ENCODE measurements at places on chromosomes 4 and X. TPM values are rescaled to one million over a fixed set of nuclear protein-coding genes. Genes with fewer than 3 reads are reported as not detected.

- DNase-seq, result no peak
These were observed 44.8 kb downstream of the MSN start for GRCh38 chrX:65712005-65712806.

- DNase-seq, result no peak
These were observed 188.4 kb downstream of the UNC5C start for GRCh38 chr4:95360256-95360903.

- DNase-seq, result no peak
These were observed 1029.5 kb downstream of the C4orf33 start for GRCh38 chr4:130125467-130125866.

DNA sequence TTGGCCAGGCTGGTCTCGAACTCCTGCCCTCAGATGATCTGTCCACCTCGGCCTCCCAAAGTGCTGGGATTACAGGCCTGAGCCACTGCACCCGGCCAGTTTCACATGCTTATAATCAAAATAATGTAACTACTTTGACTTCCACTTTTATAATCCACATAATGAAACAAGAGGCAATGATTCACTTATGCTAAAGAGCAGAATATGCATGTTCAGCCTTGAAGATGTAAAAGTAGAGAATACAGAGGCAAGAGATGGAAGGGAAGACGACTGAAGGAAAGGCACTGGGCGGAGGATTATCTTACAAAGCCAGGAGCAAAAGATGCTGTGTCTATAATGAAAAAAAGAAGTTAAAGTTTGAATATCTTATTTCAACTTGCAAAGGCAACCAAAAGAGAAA lies 13.3 kb upstream of the ZNF518B start:
- no peak for DNase-seq

GRCh38 chr4:156781852-156782251 lies 189.7 kb downstream of the PDGFC start:
- DNase-seq, result no peak

GRCh38 chrX:12142661-12143060 lies 4.4 kb downstream of the FRMPD4 start:
- DNase-seq, result no peak

- DNase-seq, result no peak
These were observed 37.5 kb downstream of the CBR4 start for GRCh38 chr4:168972596-168972995.

DNA sequence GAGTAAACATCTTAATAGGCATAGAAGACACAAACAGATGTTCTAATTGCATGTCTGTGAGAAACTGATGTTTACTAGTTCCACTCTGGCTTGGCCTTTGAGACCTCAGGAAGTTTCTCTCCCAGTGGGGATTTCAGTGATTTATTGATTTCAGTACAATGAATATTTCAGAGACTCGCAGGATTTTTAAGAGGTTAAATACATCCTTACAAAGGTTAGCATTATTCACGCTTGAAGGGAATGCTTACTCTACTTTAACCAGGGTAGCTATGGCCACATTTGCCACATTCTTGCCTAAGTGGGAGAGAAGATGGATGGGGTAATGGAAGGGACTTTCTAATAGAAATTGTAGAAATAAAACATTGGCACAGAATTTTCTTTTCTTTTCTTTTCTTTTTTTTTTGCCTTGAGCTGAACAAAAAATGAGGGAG lies 480.1 kb downstream of the SPRY1 start:
- DNase-seq, result no peak

DNA sequence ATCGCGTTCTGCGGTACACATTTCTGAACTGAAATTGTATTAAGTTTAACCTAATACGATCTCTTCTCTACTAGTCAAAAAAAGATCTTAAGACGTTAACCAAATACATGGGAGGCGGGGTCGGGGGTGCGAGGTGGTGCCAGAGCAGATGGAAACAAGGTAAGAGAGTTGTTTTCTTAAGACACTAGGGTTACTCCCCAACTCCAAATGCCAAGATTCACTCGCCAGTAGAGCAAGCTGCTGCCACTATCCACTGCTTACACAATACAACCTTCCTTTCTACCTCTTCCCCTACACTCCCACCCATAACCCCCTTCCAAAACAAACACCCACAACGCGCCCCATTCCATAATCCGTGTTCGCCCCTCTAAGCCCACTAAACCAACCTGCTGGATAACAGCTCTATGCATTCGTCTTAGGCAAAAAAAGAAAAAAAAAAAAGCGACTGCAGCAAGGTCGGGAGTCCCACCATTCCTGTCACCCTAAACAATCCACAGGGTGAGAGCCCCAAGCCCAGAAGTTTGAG lies 1.3 kb downstream of the LCORL start:
- DNase-seq, result no peak

GRCh38 chrX:38273453-38273852 lies 52.8 kb upstream of the SRPX start:
- no peak for DNase-seq

DNA sequence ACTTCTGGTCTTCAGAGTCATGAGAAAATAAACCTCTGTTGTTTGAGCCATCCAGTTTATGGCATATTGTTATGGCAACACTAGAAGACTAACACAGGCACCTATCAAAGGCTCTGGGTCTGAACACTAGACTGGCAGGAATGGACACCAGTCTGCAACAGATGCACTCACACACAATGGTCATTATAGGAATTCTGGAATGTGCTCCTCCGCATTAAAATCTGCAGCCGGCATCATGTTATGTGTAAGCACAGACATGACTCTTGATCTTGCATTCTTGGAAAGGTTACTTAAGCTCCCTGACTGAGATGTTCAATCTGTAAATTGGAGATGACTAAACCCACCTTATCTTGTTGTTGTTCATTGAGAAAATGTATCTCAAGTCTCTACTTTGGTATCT lies 112.3 kb upstream of the ZNF518B start:
- no peak for DNase-seq

GRCh38 chr4:106329041-106329618 lies 12.8 kb downstream of the AIMP1 start:
- DNase-seq, result no peak

GRCh38 chr4:53764761-53765490 lies 173.6 kb upstream of the LNX1 start:
- DNase-seq, result no peak

DNA sequence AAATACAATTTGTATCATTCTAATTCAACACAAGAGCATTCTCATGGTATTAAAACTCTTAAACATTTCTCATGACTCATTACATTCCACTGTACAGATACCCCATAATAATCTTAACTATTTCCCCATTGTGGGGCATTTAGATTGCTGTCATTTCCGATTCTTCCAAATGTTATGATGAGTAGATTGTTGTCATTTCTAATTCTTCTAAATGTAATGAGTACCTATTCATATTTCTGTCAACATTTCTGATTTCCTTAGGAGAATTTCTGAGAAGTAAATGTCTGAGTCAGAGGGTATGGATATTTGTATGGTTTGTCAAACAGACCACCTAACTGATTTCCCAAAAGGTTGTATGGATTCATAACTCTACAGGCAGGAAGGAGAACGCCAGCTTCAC lies 8.3 kb downstream of the S100G start:
- no peak for DNase-seq

DNA sequence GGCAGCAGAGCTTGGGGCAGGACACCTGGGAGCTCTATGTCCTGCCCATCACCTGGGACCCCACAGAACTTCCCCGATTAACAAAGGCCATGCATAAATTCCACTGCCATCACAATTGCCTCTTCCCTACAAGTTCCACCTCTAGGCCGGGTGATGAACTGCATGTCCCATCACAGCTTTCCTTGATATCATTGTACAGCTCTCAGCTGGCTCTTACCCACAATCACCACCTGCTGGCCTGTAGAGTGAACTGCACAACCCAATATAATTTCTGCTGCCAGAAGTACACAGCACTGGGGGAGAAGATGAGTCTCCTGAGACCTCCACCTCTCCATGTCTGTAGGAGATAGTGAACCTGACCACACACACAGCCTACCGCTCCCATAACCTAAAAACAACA lies 285.0 kb upstream of the AADAT start:
- no peak for DNase-seq

- no peak for DNase-seq
These were observed 1.4 kb upstream of the DOK7 start for GRCh38 chr4:3461515-3462291.

GRCh38 chrX:13669246-13669737 lies 16.4 kb downstream of the TCEANC start:
- DNase-seq, result no peak

DNA sequence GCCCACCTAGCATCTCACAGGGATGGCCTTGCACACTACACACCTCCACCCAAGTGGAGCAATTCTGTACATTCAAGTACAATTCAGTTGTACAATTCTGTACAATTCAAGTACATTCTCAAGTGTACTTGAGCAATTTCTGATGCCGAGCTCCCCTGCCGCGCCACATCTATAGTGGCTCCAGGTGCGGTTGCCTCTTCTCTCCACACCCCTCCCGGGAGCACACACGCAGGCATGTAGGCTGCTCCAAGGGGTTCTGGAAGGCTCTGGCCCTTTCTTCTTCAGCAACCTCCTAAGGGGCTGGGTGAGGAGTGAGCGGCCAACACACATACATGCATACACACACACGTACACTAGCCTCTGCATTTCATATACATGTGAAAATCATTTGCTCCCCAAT lies 18.9 kb upstream of the DUSP9 start:
- peak; percentile 67 for DNase-seq

DNA sequence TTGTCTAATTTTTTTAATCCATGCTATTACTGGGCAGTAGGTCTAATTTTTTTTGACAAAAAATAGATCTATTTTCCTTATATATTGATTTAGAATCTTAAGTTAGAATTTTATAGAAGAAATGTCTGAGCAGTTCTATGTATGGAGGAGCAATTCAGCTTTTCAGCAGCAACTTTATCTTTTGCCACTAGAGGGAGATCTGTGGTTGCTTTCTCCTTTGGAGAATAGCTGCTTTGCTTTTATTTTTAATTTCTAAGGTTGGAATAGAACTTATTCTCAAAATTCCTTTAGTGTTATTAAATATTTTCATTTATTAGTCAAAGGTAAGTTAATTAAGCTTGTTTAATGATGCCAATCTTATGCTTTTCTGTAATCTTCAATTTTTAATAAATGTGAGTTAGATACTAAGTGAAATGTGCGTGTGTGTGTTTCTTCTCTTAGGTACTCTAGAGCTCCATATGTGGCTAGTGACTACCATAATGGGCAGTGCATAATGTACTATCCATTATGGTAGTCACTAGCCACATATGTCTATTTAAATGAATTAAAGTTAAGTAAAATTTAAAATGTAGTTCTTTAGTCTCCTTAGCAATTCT lies 29.3 kb downstream of the FAM199X start:
- no peak for DNase-seq

GRCh38 chr4:1030031-1030430 lies 18.6 kb downstream of the FGFRL1 start:
- DNase-seq, result no peak

DNA sequence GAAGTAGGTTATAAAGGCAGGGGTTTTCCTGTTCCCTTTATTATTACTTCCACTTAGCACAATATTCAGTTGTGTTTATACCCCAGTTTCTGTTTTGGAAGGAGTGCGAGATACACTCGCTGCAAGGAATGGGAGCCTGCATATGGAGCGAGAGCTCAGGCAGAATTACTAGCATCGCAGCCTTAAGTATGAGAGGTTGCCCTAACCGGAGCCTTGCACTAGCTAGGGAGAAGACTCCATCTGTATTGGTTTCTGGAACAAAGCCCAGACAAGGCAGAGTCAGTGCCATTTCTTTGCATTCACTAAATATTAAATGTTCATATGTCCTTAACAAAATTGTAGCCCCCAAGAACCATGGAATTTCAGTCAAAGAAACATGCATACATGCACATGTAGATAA lies 6.2 kb upstream of the DCTD start:
- no peak for DNase-seq

DNA sequence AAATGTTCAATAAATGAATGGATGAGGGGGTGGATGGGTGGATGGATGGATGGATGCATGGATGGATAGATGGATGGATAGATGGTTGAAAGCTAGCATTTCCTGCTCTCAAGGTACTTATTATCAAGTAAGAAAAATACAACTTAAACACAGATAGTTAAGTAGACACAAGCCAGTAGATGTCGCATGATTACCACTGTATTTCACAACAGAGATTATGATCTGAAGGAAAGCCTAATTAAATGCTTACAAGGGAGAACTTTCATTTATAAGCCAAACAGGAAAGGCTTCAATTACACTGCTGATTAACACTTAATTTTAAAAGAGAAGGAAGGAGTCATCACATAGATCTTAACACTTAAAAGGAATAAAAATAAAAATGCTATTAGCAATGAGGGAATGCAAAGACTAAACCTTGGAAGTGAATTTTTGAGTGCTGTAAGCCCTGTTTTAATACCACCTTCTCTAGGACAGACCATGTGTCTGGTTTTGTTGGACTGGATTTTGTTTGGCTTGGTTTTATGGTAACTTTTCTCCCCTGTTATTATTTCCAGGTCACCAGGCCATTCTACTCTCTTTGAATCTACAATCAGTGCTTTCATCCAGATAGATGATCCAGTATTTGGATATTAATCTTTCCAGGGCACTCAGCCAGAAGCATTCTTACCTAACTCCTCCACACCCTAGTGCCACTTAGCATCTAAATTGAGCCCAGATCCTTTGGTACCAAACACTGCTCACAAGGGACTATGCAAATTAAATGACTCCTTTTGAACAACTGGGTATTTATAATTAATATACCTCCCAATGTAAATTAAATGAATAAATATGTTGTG lies 75.5 kb upstream of the SLC39A8 start:
- DNase-seq, result no peak

DNA sequence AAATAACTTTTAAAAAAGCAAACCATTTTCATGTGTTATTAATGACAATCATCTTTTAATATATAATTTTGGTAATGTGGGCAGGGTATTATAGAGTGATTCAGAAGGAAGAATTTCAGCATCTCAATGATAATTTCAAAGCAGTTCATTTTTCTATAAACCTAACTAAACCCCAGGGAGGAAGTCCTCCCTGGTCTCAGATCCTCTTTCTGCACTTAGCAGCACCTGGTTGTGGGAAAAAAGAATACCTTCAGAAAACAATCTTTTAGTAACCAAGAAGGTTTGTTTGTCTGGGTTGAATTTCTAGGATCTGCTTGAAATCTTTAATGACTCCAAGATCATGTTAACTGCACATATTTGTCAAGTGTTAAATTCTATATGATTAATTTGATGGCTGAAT lies 29.9 kb downstream of the DKK2 start:
- no peak for DNase-seq

- no peak for DNase-seq
These were observed 224.9 kb upstream of the FAT1 start for GRCh38 chr4:186948361-186949242.

GRCh38 chr4:28883211-28883610 lies 1837.0 kb upstream of the PCDH7 start:
- DNase-seq, result no peak

The ANAPC10 gene
- 16.6 TPM for total RNA-seq

The DIPK2B gene
- total RNA-seq, result 32.2 TPM

The RASSF6 gene
- total RNA-seq, result not detected

The CLDN2 gene
- not detected for total RNA-seq

The HSFX2 gene
- 0.48 TPM for total RNA-seq

The CSAG3 gene
- not detected for total RNA-seq

The TEX13A gene
- not detected for total RNA-seq

The CYTL1 gene
- 0.81 TPM for total RNA-seq

The GUCY1A1 gene
- 108 TPM for total RNA-seq

The UNC5C gene
- 14.9 TPM for total RNA-seq

The CFP gene
- total RNA-seq, result 10.0 TPM

The F8 gene
- 28.1 TPM for total RNA-seq

The C4orf33 gene
- 5.1 TPM for total RNA-seq

The SLC38A5 gene
- 11.2 TPM for total RNA-seq

The MAGEA2B gene
- total RNA-seq, result not detected

The GPR34 gene
- 35.4 TPM for total RNA-seq
